Amniotic epithelial cell (primary cell): ENCODE measurements at places on chromosomes 4 and X.

- no peak for DNase-seq
Observed at GRCh38 chrX:39011454-39012221, 210.4 kb downstream of the MID1IP1 start.

GRCh38 chr4:137200322-137200721, 332.0 kb downstream of the PCDH18 start:
- DNase-seq = no peak

DNA sequence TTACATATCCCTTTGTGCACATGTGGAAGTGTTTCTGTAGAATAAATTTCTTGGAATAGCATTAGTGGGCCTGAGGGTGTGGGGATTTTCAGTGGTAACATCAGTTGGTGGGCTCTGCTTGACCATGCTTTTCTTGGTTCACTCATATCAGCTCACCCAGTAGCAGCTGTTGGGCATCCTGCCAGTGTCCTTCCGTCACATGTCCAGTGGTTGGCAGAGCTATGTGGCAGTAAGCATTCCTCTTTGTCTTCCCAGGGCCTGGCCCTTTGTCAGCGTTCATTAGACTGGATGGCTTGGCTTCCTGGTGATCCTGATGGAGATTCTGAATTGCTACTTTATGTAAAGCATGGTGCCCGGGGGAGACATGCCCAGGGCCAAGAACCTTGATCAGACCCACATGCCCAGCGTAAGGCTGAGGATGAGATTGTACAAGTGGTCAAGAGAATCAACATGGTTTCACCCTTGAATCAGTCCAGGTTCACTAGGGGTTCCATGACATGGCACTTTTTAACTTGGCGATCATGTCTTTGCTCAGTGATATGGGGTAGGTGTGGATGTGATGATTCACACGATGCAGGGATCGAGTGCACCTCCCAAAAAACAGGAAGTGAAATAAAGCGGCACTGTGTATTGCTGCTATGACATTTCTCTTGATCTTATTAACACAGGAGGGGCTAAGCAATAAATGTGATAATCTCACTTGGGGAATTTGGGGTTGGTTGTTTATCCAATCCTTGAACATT, 72.1 kb upstream of the IGFBP7 start:
- DNase-seq = no peak

DNA sequence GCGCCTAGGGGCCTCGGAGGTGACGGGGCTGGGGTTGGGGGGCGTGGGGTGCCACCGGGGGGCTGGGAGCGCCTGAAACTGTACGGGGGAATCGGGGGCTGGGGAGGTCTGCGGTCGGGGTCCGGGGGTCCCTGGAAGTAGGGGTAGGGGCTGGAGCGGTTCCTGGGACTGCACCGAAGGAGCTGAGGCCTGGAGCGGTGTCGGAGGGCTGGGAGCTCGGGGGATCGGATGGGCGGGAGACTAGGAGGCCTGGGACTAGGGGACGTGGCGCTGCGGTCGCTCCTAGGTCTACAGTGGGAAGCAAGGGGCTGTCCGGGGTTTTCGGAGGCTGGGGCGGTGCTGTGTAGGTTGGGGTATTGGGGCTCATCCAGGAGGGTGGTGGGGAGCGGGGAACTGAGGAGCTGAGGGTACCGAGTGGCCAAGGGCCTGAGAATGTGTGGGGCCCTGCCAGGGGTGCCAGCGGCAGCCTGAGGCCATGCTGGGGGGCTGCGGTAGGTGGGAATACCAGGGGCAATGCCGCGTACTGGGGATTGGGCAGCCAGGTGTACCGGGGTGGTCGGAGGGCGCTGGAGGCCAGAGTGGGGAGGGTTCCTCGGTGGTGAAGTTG, 562 bp downstream of the AKAP17A start:
- no peak for DNase-seq
